Umbilical cord (tissue), 2 donors: ENCODE measurements at places on chromosomes 2 and 18. TPM values are rescaled to one million over a fixed set of nuclear protein-coding genes. Genes with fewer than 3 reads are reported as not detected.
A peak's percentile ranks its signal among the peaks of the same experiment; 100 is the strongest.

GPAT2 gene
- total RNA-seq, result 2.6 TPM

NRP2 gene
- total RNA-seq, result 167 TPM

DNA sequence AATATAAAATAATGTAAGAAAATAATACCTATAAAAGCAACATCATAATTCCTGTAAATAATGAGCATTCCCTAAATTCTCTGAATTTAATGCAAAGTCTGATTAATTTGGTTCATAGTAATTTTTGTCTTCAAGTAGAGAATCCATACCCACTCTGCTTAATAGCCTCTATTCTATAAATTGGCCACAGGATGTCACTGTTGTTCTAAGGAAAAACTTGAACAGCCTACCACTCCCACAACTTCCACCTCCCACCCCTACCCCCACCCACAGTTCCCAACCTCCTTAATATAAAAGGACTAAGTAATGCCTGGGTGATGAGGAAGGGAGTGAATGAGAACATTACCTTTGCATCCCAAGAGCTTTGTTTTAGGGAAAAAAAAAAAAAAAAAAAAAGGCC, 27.2 kb upstream of the BBS5 start:
- DNase-seq, result peak; percentile 20

GRCh38 chr2:58428096-58429013, 187.2 kb upstream of the FANCL start:
- peak; percentile 14 for DNase-seq

GRCh38 chr2:108986916-108987510, 2.0 kb downstream of the EDAR start:
- DNase-seq, result no peak
